CD4-positive, alpha-beta T cell treated with Interleukin-12 subunit alpha and Interleukin-12 subunit beta, for 1 hour (primary cell): ENCODE measurements at places on chromosomes 7 and 10.

GRCh38 chr10:114511881-114512280, 107.6 kb upstream of the AFAP1L2 start:
- no peak for DNase-seq

GRCh38 chr7:81128011-81128410, 209.2 kb upstream of the SEMA3C start:
- no peak for DNase-seq

DNA sequence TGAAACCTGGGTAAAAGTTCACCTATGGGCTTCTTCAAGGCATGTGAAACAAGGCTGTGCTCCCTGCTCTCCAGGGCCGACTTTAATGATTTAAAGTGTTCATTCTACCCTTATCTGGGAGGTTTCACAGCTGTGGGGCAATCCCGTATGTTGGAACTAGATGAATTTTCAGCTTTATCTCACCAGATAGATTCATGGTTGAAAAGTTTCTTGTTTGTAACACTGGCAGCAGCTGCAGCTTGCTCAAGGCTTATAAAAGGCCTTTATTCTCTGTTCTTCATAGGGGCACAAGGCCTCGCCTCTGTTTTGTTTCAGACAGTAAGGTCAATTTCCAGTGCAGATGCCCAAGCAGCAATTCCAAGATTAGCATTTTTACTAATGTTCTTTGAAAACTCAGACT, 70.4 kb upstream of the DNAJB12 start:
- no peak for DNase-seq

- DNase-seq = no peak
These were observed 8.1 kb downstream of the PRPS1L1 start for GRCh38 chr7:18019555-18019954.

DNA sequence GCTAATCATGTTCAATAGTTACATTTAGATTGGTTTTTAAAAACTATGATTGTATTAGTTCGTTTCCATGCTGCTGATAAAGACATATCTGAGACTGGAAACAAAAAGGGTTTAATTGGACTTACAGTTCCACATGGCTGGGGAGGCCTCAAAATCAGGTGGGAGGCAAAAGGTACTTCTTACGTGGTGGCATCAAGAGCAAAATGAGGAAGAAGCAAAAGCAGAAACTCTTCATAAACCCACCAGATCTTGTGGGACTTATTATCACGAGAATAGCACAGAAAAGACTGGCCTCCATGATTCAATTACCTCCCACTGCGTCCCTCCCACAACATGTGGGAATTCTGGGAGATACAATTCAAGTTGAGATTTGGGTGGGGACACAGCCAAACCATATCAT, 34.1 kb upstream of the CC2D2B start:
- no peak for DNase-seq

GRCh38 chr10:118732245-118733165, 22.3 kb downstream of the CACUL1 start:
- peak; percentile 20 for DNase-seq

- DNase-seq = peak; percentile 96
These were observed 1.2 kb downstream of the KLLN start for GRCh38 chr10:87861953-87862678.

DNA sequence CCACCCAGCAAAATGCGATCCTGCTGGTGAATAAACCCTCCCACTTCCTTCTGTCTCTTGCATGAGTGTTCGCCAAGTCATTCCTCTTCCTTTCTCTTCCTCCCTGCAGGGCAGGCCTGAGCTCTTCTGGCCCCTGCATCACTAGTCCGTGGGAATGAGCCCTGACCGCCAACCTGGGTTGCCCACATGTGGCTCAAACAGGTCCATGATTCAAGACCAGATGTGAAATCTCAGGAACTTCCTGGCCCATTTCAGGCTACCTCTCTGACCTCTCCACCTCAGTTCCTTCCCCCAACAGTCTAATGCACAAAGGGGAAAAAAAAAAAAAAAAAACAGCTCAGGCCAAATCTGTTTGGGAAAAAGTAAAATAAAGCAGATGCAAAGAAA, 5.4 kb upstream of the YWHAG start:
- no peak for DNase-seq

- no peak for DNase-seq
These were observed 567 bp upstream of the CDCA7L start for GRCh38 chr7:21946222-21946709.

GRCh38 chr7:80060218-80060806, 74.3 kb upstream of the GNAI1 start:
- DNase-seq = no peak

- DNase-seq = no peak
These were observed at the start of gene AMPH for GRCh38 chr7:38630720-38631673. Gene AMPH, minus strand, starts transcription at chr7:38631373. Its CDS starts 22 bp downstream, at chr7:38631351.

- no peak for DNase-seq
These were observed 9.2 kb upstream of the GSAP start for GRCh38 chr7:77425101-77426051.

- DNase-seq = no peak
These were observed 64.3 kb upstream of the BMPER start for GRCh38 chr7:33841031-33841430.

- DNase-seq = no peak
These were observed 92.9 kb upstream of the STK17A start for GRCh38 chr7:43490016-43490415.

- DNase-seq = no peak
These were observed 4.9 kb upstream of the CCL24 start for GRCh38 chr7:75818472-75818871.

GRCh38 chr10:58502956-58503355, 9.7 kb upstream of the BICC1 start:
- no peak for DNase-seq

- DNase-seq = no peak
These were observed 10.9 kb downstream of the RNF32 start for GRCh38 chr7:156651474-156651873.

- DNase-seq = no peak
These were observed 160.2 kb downstream of the CREB5 start for GRCh38 chr7:28572321-28573058.

DNA sequence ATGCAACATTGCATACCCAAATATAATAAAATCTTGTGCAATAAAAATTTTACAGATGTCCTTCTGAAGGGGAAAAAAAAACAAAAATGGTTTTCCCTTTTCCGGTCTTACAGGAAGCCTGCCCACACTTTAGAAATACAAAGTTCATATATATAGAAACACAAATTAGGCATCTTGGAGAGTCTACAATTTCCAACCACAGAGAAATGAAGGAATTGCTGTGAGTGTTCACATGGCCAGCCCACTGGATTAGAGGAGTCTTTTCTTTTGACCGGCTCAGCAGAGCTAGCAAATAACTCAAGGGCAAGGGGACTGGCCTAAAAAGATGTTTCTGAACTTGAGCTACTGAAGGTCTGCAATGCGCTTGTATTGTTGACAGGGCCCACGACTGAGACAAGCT, 92.4 kb downstream of the GLI3 start:
- DNase-seq = no peak

DNA sequence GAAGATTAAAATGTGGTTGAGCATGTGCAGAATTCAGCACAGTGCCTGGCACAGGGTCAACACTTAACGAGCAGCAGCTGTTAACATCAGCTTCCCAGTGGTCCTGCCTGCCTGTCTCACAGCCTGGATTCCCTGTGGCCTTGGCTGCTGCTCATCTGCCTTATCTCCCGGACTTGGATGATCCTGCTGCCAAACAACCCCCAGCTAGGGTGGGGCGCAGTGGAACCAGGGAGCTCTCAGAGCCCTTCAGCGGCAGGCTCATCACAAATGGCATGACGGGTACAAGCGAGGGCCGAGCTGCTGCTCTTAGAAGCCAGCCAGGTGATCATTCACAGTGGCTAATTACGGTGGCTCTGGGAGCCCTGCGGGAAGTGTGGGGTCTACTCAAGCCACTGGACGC, 13.0 kb upstream of the SMARCD3 start:
- DNase-seq = no peak

GRCh38 chr7:150823484-150824126, 23.0 kb downstream of the TMEM176A start:
- DNase-seq = no peak

DNA sequence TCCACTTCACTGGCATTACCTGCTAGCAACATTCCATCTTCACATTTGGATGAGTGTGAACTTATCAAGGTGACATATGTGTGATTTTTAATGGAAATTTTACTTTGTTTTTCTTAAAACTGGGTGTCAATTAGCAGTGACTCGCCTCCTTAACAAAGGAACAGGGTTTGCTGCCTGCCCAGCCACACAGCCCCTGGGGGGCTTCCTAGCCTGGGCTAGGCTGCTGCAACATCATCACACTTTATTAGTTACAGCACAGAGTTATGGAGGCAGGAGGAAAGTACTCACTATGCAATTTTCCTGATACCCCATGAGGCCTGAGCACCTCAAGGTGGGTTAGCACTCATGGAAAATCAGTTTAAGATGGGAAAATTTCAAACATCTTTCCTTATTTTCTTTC, 861.3 kb downstream of the NRG3 start:
- no peak for DNase-seq

GRCh38 chr10:50326757-50327701, 75.7 kb upstream of the ASAH2 start:
- no peak for DNase-seq

DNA sequence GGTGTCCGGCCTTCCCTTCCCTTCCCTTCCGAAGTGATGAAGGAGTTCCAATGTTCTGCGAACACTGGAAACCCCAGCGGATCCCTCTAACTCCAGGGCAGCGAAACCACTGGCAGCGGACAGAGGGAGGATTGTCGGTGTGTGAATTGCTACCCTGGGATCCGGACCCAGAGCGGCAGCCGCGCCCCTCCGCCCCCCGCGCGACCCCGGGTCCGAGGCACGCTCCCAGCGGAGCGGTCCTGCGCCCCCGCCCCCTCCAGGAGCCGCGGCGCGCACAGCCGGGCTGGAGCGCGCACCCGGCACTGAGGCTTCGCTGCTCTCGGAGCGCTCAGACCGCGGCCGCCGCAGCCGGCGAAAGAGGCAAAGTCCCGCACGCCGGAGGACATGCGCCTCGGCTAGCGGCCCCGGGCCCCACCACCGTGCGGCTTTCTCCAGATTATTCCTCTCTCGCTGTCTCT, at the start of gene PTPRZ1:
TSS of gene PTPRZ1 (plus strand) at position 331 of the 458 bp plus-strand sequence. CDS start 339 bp downstream, outside the sequence.
- DNase-seq = no peak

- DNase-seq = no peak
These were observed 252.8 kb downstream of the DPP6 start for GRCh38 chr7:154304740-154305700.

- no peak for DNase-seq
These were observed 47.3 kb downstream of the TFPI2 start for GRCh38 chr7:93843260-93843659.

GRCh38 chr7:36273836-36274235, 115.8 kb upstream of the ANLN start:
- DNase-seq = no peak
